ENCODE measurements at places on chromosomes 5 and 9.
A peak's percentile ranks its signal among the peaks of the same experiment; 100 is the strongest.

GRCh38 chr5:178547753-178548415 lies 42.3 kb downstream of the COL23A1 start:
- DNase-seq = no peak

DNA sequence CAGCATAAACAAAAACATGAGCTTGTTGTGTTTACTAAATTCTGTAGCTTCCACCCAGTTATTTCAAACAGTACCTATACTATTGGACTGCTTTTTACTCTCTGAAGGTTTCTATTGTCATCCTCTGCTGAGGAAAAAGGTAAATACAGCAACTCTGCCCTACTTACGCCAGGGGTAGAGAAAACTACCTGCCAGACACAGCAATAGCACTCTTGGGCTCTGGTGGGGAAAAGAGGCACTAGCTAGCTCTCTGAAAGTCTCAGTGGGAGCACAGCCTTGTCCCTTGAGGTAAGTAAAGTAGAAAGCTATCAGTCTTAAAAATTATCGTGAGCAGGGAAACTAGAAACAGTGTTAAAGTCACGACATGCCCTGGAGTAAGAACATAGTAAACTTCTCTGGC lies 3.7 kb downstream of the HCN1 start:
- no peak for DNase-seq

DNA sequence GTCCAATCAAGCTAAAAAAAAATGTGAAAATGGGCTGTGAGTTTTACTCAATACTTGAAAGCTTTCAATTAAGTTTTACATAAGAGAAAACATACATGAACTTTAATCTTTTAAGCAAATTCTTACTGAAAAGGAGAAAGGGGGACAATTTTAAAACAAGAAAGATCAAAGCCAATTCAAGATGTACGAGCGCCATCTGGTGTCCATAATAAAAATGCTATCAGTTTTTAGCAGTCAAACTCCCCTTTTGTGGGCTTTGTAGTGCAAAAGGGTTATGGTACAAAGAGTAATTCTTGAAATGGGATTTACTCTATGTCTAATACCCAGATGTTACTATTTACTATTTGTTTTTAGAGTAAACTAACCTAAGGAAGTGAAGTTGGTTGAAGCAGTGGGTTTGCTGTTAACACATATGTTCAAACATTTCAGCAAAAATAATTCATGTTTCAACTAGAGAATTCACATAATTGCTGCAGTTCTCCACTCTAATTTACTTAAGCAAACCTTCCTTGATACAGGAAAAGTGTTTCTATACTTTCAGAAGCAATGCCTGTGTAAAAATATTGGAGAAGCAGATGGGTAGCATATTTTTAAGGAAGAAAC lies 228.2 kb upstream of the TYRP1 start:
- peak; percentile 41 for DNase-seq

DNA sequence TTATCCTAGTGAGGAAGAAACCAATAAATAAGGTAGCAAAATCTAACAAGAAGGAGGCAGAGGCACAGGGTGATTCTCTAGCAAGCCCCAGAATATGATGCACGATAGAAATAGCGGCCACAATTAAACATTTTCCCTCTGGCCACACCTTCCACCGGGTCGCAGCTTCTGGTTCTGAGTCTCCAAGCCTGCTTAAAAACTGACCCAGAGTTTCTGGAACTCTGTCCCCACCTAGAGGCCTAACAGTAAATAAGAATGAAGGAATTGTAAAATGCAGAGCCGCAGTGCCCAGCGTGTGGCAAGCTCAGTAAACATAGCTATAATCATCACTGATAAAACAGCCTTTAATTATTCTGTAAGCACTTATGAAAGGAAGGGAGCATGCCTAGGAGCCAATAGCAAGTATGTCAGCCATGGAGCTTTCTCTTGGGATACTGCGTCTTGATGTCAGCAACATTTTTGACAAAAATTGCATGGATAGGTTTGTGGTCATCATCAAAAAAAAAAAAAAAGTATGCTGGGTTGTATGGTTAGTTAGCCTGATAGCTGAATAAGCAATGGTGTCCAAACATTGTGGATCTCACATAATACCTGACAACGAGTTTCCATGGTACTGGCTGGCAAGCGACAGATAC lies 465.5 kb downstream of the DNAH5 start:
- peak; percentile 64 for DNase-seq

DNA sequence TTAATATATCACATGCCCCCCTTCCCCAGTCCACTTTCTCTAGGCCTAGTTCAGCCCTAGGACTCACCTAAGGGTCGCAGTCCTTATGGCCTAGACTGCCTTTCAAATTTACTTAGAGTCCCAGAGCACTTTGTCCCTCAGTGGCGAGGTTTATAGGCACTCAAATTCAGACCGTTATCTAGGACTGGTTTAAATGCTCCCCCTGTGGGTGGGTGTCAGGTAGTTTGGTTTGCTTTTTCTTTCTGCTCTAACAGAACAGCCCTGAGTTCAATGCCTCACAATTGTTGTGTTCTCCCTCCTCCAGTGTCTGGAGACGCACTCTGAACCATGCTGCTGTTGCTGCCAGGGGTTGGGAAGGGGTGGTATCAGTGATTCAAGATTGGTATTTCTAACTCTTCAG lies 317.1 kb downstream of the MAT2B start:
- DNase-seq = no peak

DNA sequence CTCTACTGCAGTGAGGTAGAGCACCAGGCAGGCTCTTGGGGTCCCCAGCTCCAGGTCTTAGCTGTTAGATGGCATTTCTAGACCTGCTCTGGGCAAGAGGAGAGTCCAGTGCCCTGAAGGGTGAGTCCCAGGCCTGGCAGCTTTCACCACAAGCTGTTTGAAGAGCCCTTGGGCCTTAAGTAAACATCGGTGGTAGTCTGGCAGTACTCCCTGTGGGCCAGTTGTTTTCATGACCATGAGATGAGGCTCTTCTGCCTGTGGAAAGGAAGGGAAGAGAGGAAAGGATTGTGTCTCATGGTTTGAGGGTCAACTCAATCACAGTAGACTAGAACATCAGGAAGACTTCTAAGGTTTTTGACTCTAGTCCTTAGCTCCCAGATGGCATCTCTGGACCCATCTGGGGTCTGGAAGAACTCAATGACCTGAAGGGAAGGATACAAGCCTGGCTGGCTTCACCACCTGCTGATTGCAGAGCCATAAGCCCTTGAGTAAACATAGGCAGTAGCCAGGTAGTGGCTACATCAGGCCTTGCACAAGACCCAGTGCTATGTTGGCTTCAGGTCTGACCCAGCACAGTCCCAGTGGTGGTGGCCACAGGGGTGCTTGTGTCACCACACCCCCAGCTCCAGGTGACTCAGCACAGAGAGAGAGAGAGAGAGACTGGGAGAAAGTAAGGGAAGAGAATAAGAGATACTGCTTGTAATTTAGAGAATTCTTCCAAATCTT lies 114.3 kb upstream of the PCSK5 start:
- no peak for DNase-seq

DNA sequence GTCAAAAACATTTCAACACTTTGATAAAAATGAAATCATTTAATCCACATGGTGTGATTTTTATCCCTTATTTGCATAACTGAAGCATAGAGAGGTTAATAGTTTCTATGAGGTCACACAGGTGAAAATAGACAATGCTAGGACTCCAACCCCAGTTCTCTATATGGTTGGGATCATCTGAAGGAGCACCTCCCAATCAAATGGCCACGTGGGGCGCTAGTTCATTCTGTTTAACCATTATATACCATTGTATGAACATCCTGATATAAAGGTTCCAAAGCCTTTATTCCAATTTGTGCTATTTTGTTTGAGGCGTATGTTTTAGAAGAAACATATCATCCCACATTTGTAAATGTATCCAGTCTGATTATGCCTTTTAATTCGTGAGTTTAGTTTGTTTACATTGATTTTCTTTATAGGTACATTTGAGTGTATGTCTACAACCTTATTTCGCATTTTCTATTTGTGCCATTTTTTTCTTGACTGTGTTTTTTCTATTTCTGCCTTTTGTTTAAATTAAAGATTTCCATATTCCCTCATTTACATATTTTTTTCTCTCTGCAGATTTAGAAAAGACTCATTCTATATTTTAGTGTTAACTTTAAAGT lies 1092.0 kb downstream of the MAT2B start:
- peak; percentile 49 for DNase-seq

- DNase-seq = no peak
Measured at GRCh38 chr5:163914910-163915309, 409.5 kb downstream of the MAT2B start.

DNA sequence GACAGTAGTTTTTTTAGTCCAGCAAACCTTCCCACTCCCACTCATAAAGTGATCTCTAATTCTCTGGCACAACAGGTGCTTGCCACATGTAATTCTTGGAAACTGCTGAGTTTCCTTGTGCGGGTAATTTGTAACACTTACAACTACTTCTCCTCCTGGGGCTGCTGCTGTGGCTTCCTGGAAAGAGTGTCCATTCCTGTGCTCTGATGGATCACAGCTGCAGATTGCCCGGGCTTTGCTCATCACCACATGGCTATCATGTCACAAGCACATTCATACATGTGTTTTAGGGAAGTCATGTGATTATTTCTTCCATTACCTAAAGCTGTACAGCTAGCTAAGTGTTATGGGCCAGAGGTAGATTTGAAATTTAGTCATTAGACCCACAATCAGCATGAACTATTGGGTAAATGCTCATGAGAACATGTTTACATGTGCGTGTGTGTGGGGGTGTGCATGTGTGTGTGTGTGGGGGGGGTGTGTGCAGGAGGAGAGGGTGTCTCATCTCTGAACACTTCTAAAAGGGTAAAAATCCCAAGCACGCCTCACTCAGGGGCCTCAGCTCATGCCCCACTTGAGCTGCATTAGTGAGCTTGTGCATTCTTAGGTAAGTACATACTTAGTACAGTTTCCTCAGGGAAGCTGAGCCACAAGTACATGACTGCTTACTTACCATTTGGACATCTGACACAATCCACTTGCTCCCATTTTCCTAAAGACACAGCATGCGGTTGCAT lies 118.1 kb upstream of the CCDC112 start:
- peak; percentile 8 for DNase-seq

GRCh38 chr9:87436716-87437115 lies 61.0 kb upstream of the DAPK1 start:
- no peak for DNase-seq

GRCh38 chr9:16572005-16572734 lies 298.3 kb downstream of the BNC2 start:
- no peak for DNase-seq

DNA sequence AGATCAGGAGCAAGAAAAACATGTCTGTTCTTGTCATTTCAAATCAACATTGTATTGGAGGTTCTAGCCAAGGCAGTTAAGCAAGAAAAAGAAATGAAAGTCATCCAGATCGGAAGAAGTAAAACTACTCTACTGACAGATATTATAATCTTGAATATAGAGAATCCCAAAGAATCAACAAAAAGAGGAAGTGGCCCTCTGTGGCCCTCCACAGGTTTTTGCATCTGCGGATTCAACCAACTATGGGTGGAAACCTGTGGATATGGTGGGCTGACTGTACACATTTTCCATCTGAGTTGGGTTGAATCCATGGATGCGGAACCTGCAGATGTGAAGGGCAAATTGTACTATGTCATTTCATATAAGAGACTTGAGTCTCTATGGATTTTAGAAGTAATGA lies 35.1 kb downstream of the GAS1 start:
- DNase-seq = no peak

DNA sequence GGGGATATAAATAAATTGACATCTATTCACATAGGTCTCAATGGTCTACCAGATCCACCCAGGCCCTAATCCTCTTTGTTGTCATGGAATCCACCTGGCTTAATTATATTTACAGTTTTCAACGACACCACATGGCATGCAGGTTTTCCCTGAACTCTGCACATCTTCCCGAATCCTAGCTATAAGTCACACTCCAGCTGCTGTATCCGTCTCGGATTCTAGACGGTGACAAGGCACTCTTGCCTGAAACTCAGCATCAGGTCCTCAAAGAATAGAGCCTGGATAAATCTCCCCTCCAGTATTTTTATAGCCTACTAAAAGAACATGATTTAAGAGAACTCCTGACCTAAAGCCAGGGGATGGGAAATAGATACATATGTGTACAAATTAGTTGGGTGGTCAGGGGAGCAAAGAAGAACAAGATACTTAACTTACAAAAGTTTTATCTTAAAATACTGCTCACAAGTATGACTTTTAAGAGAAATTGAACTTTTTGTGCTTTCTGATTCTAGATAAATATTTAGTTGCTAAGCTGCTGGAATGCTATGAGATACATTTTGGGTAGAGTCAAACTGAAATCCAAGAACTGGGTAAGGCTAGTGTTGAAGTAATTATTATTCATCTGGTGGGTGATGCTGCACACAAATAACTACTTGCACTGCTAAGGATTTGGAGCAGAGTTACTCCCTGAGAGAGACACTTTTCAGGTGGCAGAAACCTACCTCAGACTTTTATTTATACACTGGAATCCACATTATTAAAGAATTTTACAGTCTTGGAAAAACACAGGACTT lies 187.3 kb downstream of the EFNA5 start:
- DNase-seq = no peak

- DNase-seq = no peak
Measured at GRCh38 chr9:89778100-89779090, 173.6 kb downstream of the GADD45G start.

GRCh38 chr5:112974901-112975300 lies 1.7 kb upstream of the DCP2 start:
- no peak for DNase-seq

DNA sequence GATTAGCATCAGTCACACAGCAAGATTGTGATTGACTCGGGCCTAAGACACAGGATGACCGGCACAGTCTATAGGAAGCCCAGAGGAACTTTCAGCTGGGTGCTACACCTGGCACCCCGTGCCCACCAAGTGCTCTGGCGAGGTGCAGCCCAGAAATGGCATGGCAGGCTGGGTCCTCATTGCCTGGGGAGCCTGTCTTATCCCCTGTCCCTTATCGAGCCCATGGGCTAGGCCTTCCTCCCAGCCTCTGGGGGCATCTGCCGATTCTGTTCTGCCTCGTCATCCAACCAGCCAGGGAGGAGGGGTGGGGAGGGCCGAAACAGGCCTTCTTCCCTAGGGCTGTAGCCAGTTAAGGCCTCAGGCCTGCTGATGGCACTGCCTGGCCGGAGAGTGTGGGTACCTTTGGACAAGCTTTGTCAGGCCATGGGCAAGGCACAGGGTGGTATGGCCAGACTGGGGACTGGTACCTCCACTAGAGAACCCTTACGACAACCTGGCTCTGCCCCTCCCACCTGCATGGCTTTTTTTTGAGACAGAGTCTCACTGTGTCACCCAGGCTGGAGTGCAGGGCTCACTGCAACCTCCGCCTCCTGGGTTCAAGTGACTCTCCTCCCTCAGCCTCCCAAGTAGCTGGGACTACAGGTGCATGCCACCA lies 1.6 kb downstream of the GRK6 start:
- no peak for DNase-seq

GRCh38 chr5:126449751-126450271 lies 26.6 kb downstream of the GRAMD2B start:
- DNase-seq = peak; percentile 2

DNA sequence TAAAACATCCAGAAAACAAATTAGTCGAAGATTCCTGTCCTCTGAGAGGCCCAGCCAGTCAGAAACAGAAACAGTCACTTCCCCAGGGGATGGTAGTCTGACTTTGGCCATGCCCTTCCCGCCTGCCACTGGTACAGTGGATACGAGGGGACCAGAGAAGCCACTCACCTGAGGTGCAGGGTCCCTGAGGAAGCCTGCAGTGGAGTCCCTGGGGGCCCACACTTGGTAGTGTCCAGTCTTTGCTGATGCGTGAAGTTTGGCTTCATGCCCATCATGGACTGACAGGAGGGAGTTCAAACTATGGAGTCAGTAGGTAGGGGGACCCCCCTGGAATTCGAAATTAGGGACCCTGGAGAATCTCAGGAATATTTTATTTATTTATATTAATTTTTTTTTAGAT lies 147.5 kb downstream of the DAB2IP start:
- DNase-seq = no peak

- no peak for DNase-seq
Measured at GRCh38 chr5:67199859-67200258, 3.3 kb upstream of the CD180 start.

GRCh38 chr9:112076814-112077213 lies 98.3 kb downstream of the SUSD1 start:
- no peak for DNase-seq

Data from RKO (cell line).